ENCODE measurements at places on chromosomes 1 and 21. TPM values are rescaled to one million over a fixed set of nuclear protein-coding genes. Genes with fewer than 3 reads are reported as not detected.

GRCh38 chr1:89605692-89606091, 27.2 kb upstream of the LRRC8C start:
- H3K27ac ChIP-seq: no peak overlapping the region
- no peaks in the 10 kb centered on the region for H3K36me3 ChIP-seq
- no peak for DNase-seq
- no peaks in the 10 kb centered on the region for H3K4me1 ChIP-seq
- H3K27me3 ChIP-seq: no peaks in the 10 kb centered on the region
- no peak overlapping the region for H3K4me3 ChIP-seq

DNA sequence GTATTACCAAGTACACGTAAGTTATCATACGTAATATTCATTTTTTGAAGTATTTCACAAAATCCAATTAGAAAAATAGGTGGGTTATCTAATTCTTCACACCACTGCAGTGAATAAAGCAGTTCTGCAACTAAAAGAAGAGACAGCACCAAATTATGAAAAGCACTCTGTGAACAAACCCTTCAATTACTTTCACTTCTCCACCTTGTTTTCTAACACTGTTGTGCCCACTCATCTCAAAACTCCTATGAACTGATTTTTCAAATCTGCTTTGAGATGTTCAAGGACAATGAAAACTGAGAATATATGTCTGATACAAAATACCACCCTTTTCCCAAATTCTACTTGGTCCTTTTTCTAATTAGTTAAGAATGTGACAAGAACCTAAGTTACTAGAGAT, 39.4 kb downstream of the LTN1 start:
- no peak overlapping the region for H3K27ac ChIP-seq
- H3K4me3 ChIP-seq: no peak overlapping the region
- H3K36me3 ChIP-seq: peaks cover 15% of the 10 kb centered on the region
- no peaks in the 10 kb centered on the region for H3K4me1 ChIP-seq
- no peaks in the 10 kb centered on the region for H3K27me3 ChIP-seq

- H3K4me3 ChIP-seq: no peak overlapping the region
- no peaks in the 10 kb centered on the region for H3K4me1 ChIP-seq
- no peaks in the 10 kb centered on the region for H3K27me3 ChIP-seq
- no peak for DNase-seq
- H3K36me3 ChIP-seq: no peaks in the 10 kb centered on the region
These were observed 36.8 kb downstream of the GADD45A start for GRCh38 chr1:67721650-67722291.

- DNase-seq: no peak
- no peaks in the 10 kb centered on the region for H3K4me1 ChIP-seq
- H3K36me3 ChIP-seq: no peaks in the 10 kb centered on the region
- H3K4me3 ChIP-seq: no peak overlapping the region
These were observed 978.2 kb upstream of the NCAM2 start for GRCh38 chr21:20020026-20020425.

The FMO2 gene
- 15.3 TPM for total RNA-seq

DNA sequence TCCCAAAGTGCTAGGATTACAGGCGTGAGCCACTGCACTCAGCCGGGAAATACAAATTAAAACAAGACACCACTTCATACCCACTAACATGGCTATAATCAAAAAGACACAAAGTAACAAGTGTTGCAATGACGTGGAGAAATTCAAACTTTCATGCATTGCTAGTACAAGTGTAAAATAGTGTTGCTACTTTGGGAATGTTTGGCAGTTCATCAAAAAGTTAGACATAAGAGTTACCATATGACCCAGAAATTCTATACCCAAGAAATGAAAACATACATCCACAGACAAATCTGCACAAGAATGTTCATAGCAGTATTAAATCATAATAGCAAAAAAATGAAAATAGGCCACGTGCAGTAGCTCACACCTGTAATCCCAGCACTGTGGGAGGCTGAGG, 16.4 kb downstream of the FOXJ3 start:
- H3K4me1 ChIP-seq: no peaks in the 10 kb centered on the region
- no peak overlapping the region for H3K27ac ChIP-seq
- DNase-seq: no peak

DNA sequence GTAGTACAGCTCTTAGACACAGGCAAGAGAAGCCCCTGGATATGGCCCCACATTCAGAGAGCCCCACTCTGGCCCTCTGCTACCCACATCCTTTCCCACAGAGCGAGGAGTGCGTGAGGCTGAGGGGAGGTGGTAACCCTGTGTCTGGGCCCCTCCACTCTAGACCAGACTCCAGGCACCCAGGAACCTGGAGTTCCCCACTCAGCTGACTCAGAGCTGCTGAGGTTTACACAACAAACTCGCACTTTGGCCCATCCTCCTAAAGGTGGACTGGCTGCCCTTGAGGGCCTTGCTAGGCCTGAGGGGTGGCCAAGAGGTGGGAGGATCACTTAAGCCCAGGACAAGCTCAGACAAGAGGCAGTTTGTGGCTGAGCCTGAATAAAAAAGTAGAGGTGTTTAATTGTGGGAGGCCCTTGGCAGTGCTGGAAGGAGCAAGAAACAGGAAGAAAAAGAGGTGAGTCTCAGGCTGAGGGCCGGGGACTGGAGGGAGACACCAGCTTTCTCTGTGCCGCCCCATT, 10.7 kb downstream of the MR1 start:
- DNase-seq: no peak
- no peak overlapping the region for H3K4me3 ChIP-seq
- no peak overlapping the region for H3K27ac ChIP-seq
- no peaks in the 10 kb centered on the region for H3K27me3 ChIP-seq

The AADACL4 gene
- total RNA-seq: not detected

- H3K27ac ChIP-seq: no peak overlapping the region
- no peaks in the 10 kb centered on the region for H3K27me3 ChIP-seq
- H3K4me1 ChIP-seq: no peaks in the 10 kb centered on the region
- H3K36me3 ChIP-seq: no peaks in the 10 kb centered on the region
- no peak for DNase-seq
These were observed 547.3 kb upstream of the BEND5 start for GRCh38 chr1:49323925-49324540.

DNA sequence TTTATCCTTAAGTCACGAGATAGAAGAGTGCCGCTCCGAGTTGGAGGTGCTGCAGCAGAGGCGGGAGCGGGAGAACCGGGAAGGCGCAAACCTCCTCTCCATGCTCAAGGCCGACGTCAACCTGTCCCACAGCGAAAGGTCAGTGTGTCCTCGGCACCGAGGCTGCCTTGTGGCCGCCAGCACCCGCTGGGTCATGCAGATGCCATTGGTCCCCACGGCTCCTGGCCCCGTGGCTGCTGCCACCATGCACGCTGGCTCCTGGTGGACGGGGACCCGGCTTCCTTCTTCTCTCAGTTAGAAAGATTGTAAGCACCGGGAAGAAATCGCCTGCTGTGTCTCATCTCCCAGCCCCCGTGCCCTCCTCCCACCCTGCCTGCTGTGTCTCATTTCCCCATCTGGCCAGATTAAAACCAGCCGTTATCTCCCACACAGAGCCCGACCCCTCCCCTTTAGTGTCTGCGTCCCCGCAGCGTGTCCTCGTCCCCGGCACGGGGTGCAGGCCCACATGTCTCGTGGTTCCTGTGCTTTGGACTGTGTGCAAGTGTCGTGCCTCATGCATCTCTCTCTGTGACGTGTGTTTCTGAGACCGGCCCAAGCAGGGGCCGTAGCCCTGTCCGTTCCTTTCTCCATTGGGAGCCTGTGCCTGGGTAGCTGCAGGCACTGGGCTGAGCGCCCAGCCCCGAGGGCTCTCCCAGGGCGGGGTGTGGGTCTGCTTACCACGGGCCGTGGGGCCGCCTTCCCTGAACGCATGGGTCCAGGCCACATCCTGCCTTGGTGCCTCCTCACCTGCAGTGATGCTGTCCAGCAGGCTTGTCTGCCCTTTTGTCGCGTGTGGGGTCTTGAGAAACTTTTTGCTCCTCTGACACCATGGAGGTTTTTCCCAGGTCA, 62.1 kb downstream of the PCNT start:
- no peaks in the 10 kb centered on the region for H3K4me1 ChIP-seq
- H3K27me3 ChIP-seq: no peaks in the 10 kb centered on the region
- H3K4me3 ChIP-seq: no peak overlapping the region
- no peak for DNase-seq

DNA sequence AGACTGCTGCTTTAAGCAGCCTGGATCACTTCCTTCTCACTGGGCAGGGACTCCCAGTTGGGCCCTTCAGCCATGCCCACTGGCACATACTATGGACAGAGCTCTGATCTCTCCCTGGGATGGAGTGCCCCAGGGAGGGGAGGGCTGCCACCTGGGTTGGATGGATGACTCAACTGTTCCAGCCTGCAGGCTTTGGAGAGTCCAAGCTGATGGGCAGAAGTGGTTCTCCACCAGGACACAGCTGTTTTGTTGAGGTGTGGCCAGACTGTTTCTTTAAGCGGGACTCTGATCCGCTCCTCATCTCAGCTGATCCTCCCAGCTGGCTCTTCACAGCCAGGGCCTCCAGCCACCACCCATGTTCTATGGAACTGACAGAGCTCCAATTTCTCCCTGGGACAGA, 166.9 kb downstream of the MAGI3 start:
- H3K27me3 ChIP-seq: no peaks in the 10 kb centered on the region
- no peaks in the 10 kb centered on the region for H3K36me3 ChIP-seq
- no peak for DNase-seq
- H3K4me1 ChIP-seq: no peaks in the 10 kb centered on the region
- no peak overlapping the region for H3K27ac ChIP-seq

DNA sequence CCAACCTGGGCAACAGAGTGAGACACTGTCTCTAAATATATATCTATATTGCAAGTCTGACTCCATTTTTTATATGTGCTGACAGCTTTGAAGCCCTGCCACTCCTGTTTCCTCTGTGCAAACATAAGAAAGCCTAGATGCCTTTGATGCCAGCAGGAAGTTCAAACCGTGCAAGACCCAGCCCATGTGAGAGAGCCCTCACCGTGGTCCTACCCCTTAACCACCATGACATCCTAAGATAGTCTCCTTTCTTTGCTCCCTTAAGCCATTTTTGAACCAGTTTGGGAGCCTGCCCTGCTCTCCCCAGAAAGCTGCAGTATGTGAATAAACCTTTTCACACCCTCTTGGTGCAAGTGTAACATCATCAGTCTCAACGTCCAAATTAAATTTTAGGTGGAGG, 3.7 kb upstream of the DIPK1A start:
- H3K4me3 ChIP-seq: no peak overlapping the region
- DNase-seq: no peak
- H3K27ac ChIP-seq: no peak overlapping the region
- no peaks in the 10 kb centered on the region for H3K27me3 ChIP-seq
- peaks cover 5% of the 10 kb centered on the region for H3K4me1 ChIP-seq
- H3K36me3 ChIP-seq: no peaks in the 10 kb centered on the region

- no peak for DNase-seq
- no peaks in the 10 kb centered on the region for H3K4me1 ChIP-seq
- H3K27ac ChIP-seq: no peak overlapping the region
- no peak overlapping the region for H3K4me3 ChIP-seq
- no peaks in the 10 kb centered on the region for H3K36me3 ChIP-seq
These were observed 30.1 kb downstream of the LDLRAD1 start for GRCh38 chr1:53987880-53988279.
